Upper lobe of left lung (tissue), 6 donors: ENCODE measurements at places on chromosomes 3 and 15. TPM values are rescaled to one million over a fixed set of nuclear protein-coding genes. Genes with fewer than 3 reads are reported as not detected.

DNA sequence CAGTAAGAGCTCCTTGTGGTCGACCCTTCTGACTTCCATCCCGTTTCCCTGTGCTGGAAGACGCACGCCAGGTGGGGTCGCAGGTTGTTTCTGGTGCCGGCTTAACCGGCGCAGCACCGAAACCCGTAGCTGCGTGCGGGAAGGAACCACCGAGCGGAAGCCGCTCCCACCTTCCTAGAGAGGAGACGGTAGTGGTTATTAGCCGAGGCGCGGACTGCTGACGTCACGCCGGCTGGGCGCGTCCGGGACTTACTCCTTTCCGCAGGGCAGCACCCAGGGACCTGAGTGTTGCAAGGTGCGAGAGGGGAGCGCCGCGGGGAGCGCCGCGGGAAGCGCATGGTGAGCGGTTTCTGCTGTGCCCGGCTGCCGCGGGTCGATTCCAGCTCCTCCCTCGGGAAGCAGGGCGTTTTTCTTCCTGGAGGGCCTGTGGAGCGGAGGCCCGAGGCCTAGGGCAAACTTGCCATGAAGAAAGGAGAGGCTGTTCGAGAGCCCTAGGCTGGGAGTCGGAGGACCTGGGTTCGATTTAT is at the start of gene ZNF501:
TSS of gene ZNF501 (plus strand) at position 252 of the 527 bp plus-strand sequence. CDS start 4,787 bp downstream, outside the sequence.
- peak; percentile 95 for DNase-seq

TMCO5A gene
- total RNA-seq, result not detected

- no peak for DNase-seq
Measured at GRCh38 chr3:55678546-55679216, 191.6 kb upstream of the WNT5A start.

C3orf70 gene
- total RNA-seq, result 1.7 TPM

DNA sequence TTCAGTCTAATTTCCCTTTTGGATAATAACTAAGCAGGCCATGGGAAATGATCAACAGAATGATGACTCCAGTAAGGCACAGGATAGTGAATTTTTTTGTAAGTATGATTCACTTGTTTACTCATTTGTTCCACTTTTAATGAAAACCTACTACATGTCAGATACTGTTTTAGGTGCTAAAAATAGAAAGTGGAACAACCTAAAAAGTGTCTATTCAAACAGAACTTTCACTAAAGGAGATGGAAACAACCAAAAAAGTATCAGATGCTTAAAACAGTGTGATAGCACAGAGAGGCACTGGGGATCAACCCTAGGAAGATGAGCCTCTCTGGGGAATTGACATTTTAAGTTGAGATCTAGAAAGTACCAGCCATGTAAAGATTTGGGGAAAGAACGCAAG is 11.1 kb downstream of the RYK start:
- DNase-seq, result no peak

GRCh38 chr3:159977295-159977694 is 11.3 kb upstream of the IL12A start:
- DNase-seq, result no peak

GRCh38 chr3:53633197-53633787 is 138.9 kb downstream of the CACNA1D start:
- no peak for DNase-seq

DNA sequence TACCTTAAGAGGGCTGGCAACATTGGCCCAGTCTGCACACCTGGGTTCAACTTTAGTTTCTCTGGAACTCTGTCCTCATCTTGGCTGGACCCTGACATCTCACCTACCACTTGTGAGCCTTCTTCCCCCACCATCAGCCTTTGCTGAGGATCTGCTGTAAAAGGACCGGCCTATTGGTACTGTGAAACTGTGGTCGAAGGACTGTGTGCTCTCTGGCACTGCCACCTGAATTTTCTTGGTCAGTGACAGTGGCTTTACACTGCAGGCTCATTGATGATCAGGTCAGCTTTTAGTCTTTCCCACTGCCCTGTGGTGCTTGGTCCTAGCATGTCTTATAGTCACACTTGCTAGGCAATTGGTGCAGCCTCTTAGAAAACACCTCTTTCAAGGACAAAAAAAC is 86.9 kb downstream of the PEX5L start:
- no peak for DNase-seq

GRCh38 chr15:71752604-71753289 is 57.6 kb upstream of the NR2E3 start:
- no peak for DNase-seq

ROBO2 gene
- total RNA-seq, result 14.6 TPM

WDR72 gene
- total RNA-seq, result 2.8 TPM

- DNase-seq, result no peak
Measured at GRCh38 chr3:175948041-175948440, 1088.9 kb downstream of the NAALADL2 start.

DNA sequence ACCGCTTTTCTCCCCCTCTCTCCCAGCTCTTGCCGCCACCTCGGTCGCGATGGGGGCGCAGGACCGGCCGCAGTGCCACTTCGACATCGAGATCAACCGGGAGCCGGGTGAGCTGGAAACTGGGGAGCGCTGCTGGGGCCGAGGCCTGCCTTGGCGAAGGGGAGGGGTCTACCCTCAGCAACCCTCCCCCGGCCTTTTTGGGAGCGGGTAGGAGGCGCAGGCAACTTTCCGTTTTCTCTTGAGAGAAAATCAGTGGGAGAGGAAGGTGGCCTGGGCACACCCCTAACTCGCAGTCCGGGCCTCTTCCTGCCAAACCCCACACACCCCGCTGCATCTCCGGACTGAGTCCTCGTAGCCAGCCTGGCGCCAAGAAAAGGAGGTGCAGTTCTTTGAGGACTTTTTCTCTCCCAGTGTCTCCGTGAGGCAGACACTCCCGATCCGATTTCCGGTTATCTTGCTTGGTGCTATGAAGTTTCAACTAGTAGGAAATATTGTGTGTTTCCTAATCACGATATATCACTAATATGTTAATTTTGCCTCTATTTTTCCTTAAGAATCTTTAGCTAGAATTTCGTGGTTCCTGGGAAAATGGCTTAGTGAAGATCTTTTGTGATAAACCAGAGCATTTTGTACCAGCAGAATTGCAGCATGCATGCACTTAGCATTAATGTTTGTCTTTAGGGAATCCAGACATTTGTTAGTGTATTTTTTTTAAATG is 631 bp downstream of the NKTR start:
- DNase-seq, result no peak

PARL gene
- total RNA-seq, result 35.5 TPM
